ENCODE measurements at places on chromosomes 13 and 19. TPM values are rescaled to one million over a fixed set of nuclear protein-coding genes. Genes with fewer than 3 reads are reported as not detected.

The ZFP14 gene
- 0.96 TPM for polyA plus RNA-seq

The LRRC4B gene
- polyA plus RNA-seq: not detected

The PIN1 gene
- polyA plus RNA-seq: 39.8 TPM

The DLL3 gene
- polyA plus RNA-seq: 0.80 TPM

The DACH1 gene
- polyA plus RNA-seq: not detected

The CEACAM7 gene
- not detected for polyA plus RNA-seq

The ZNF628 gene
- 0.22 TPM for polyA plus RNA-seq

The RNF225 gene
- polyA plus RNA-seq: not detected

The PLVAP gene
- polyA plus RNA-seq: not detected

The CEACAM16 gene
- polyA plus RNA-seq: not detected

The FCER2 gene
- polyA plus RNA-seq: not detected

The WDR88 gene
- not detected for polyA plus RNA-seq

The PPP5C gene
- polyA plus RNA-seq: 106 TPM

The ATP4A gene
- polyA plus RNA-seq: not detected

The NLRP7 gene
- not detected for polyA plus RNA-seq

The EDNRB gene
- polyA plus RNA-seq: 0.03 TPM

The PRTN3 gene
- polyA plus RNA-seq: not detected

The FCGBP gene
- polyA plus RNA-seq: 0.02 TPM

The CXCL17 gene
- polyA plus RNA-seq: not detected

The SIGLEC7 gene
- polyA plus RNA-seq: not detected

The CNN1 gene
- not detected for polyA plus RNA-seq

The FUT6 gene
- polyA plus RNA-seq: not detected

The C13orf42 gene
- not detected for polyA plus RNA-seq

The TRAPPC2B gene
- 15.8 TPM for polyA plus RNA-seq

The IFNL1 gene
- polyA plus RNA-seq: not detected

The U2AF2 gene
- polyA plus RNA-seq: 157 TPM

The CLEC17A gene
- not detected for polyA plus RNA-seq

The GNA15 gene
- 71.9 TPM for polyA plus RNA-seq

The KIR2DL4 gene
- polyA plus RNA-seq: not detected

The OR7C1 gene
- 0.09 TPM for polyA plus RNA-seq

The RGS9BP gene
- polyA plus RNA-seq: 0.01 TPM

The SERPINE3 gene
- polyA plus RNA-seq: not detected

The OLFM2 gene
- polyA plus RNA-seq: 25.2 TPM

Measured in keratinocyte (primary cell).